ENCODE measurements at places on chromosomes 7 and 10.

GRCh38 chr7:24576171-24577025 is 3.1 kb downstream of the PALS2 start:
- DNase-seq: no peak

DNA sequence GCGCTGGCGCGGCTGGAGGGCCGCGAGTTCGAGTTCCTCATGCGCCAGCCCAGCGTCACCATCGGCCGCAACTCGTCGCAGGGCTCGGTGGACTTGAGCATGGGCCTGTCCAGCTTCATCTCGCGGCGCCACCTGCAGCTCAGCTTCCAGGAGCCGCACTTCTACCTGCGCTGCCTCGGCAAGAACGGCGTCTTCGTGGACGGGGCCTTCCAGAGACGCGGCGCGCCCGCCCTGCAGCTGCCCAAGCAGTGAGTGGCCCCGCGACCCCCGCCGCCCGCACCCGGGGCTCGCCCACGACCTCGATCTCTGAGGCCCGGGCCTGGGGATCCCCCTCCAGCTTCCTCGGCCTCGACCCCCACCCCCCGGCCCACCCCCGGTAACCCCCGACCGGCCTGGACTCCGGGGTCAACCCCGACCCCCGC is 537 bp downstream of the FOXK1 start:
- DNase-seq: peak; percentile 24

- peak; percentile 16 for DNase-seq
These were observed 232.2 kb downstream of the DNAJB6 start for GRCh38 chr7:157568770-157569584.

DNA sequence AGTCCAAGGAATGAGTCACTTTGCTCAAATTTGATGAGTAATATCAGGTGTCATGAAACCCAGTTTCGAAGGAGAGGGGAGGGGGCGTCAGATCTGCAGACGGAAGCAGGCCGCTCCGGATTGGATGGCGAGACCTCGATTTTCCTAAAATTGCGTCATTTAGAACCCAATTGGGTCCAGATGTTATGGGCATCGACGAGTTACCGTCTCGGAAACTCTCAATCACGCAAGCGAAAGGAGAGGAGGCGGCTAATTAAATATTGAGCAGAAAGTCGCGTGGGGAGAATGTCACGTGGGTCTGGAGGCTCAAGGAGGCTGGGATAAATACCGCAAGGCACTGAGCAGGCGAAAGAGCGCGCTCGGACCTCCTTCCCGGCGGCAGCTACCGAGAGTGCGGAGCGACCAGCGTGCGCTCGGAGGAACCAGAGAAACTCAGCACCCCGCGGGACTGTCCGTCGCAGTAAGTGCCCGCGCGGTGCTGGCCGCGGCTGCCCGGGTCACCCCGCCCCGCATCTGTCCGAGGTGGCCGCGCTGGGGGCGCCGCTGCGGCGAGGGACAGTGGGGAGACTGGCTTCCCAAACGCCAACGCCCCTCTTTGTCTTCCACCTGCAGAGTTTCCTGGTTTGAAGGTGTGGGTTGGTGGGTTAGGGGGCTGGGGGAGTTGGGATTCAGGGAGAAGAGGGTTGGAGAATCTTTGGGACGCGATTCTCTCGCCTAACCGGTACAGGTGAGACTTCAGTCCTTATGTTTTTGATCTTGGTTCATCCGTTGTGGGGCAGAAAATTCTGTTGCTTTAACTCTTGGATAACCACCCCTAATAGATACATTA is at the start of gene TAC1:
TAC1 (plus strand) TSS at position 351 of the 829 bp plus-strand sequence. CDS start 527 bp downstream, outside the sequence.
- no peak for DNase-seq

- DNase-seq: no peak
These were observed 96.9 kb upstream of the ZNF438 start for GRCh38 chr10:31128536-31128935.

- DNase-seq: no peak
These were observed 5.6 kb upstream of the IFIT2 start for GRCh38 chr10:89296220-89296648.

GRCh38 chr10:79454259-79454658 is 8.8 kb upstream of the ZCCHC24 start:
- DNase-seq: no peak

DNA sequence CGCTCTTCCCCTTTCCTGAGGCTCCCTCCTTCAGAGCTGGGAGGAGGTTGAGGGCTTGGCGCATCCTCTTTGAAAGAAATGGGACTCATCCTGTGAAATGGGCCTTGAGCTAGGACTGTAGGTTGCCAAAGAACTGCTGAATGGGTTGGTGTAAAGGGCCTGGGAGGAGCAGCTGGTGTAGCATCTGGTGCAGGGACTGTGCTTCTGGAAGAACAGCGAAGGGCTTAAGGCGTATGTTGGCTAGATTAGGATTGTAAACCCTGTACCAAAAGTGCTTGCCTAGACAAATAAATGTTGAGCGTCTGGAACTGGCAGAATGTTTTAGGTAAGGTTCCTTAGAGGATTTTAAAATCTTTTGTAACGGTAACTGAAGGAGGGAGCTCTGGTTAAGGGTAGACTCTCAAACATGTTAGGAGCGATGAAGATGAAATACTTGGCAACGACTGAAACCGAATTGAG is 563 bp downstream of the STAM start:
- no peak for DNase-seq

- no peak for DNase-seq
These were observed 37.4 kb upstream of the LBX1 start for GRCh38 chr10:101266381-101267289.

- DNase-seq: no peak
These were observed 7.0 kb downstream of the GPR26 start for GRCh38 chr10:123673198-123673597.

DNA sequence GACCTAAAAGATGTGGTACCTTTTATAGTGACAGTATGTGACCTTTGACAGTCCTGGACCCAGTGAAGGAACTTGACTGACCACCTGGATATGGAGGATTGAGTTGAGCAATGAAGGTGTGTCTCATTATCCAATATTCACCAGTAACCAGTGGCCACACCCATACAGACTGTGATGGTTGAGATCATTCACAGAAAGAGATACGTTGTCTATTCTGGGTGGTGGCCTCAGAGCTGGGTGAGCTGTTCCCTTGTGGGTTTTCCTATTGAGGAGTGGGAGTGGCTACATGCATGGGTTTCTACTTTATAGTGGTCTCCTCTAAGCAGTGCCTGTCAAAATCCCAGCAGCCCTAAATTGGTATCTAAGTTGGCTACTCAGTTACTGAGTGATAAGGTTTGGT is 507.4 kb downstream of the SORCS3 start:
- DNase-seq: no peak

GRCh38 chr7:20241911-20242261 is 24.7 kb upstream of the MACC1 start:
- DNase-seq: no peak

- DNase-seq: no peak
These were observed 5.4 kb upstream of the FAM170B start for GRCh38 chr10:49139028-49139845.

GRCh38 chr7:37193087-37193774 is 255.4 kb downstream of the ELMO1 start:
- DNase-seq: no peak

GRCh38 chr10:77584938-77585337 is 52.7 kb downstream of the KCNMA1 start:
- no peak for DNase-seq

DNA sequence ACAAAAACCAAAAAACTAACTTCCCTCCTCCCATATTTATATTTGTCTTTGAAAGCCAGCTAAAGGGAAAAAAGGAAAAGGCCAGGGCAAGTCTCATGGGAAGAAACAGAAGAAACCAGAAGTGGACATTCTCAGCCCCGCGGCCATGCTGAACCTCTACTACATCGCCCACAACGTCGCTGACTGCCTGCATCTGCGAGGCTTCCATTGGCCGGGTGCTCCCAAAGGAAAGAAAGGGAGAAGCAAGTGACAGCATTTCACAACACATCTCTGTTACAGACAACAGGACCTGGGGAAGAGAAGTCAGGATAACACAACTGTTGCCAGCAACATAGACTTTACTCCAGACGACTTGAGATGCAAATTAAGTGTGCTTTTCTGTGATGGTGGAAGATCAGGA is 9.9 kb downstream of the SMKR1 start:
- no peak for DNase-seq

DNA sequence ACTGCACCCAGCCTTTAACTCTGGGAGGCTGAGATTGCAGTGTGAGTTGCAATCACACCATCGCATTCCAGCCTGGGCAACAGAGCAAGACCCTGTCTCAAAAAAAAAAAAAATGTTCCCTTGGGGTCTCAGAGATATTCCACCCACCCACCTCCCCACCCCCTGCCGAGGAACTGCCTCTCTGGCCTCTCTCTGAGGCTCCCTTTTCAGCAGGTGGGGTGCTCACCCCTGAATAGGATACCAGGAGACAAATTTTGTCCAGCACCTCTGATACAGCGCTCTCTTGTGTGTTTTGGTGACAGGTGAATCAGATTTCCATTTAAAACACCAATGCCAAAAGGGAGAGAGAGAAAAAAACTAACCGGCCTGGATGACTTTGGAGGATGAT is 92.6 kb upstream of the KIF5B start:
- DNase-seq: no peak

- no peak for DNase-seq
These were observed 60.4 kb downstream of the FOXI2 start for GRCh38 chr10:127797339-127797738.

GRCh38 chr10:118076705-118077104 is 30.0 kb upstream of the RAB11FIP2 start:
- no peak for DNase-seq

DNA sequence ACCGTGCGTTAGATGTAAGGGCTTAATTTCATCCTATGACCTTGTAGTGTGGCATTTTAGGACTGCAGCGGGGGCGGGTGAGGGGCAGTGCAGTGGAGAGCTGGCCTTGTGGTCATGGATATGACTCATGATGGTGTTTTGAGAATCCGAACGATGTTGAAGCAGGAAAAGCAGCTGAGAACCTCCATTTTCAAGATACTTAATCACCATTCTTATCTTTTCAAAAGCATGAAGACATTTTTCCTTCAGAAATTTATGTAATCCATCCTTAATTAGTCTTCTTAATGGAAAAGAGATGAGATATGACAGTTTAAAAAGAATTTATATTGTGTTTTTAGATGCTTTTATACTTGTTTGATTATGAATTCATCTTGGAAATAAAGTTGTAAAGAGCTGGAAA is 9.6 kb downstream of the ATP5F1C start:
- no peak for DNase-seq

GRCh38 chr7:131486346-131486745 is 70.1 kb downstream of the PODXL start:
- no peak for DNase-seq

DNA sequence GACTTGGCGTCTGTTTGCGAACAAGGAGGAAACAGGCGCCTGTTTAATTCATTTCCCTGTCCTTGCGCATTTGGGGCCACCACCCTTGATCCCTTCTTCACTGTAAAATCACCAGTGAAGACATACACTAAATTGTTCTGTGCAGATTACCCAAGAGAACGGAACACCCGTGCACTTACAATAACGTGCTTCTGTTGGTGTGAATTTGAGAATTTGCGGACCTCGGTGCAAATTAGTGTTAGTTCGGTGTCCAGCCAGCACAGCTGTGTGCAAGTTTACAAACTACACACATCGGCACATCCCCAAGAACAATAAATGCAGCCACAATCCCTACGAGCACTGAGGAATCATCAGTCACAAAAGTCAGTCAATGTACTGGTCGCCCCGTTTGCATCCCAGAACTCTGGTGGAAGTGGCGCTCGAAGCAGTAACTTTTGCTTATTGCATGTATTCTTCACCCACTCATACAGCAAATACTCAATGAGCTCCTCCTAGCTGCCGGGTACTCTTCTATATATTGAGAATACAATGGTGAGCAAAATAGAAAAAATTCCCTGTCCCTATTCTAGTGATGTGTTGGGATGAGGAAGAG is 786 bp upstream of the CNOT4 start:
- no peak for DNase-seq

DNA sequence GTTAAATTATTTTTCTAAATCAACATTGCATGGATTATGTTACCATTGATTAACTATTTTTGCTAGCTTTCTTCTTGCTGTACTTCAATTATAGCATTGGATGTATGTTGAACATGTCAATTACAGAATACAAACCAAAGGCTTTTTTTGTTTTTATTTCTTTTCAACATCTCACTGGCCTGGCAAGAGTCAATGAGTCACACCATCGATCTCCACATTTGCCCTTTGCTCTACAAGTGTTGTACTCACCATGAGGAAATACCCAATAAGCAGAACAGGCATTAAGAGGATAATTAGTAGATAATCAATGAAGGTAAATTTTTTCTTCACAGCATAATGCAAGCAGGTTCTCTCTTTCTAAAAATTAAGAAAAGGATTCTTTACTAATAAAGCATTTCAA is 23.3 kb downstream of the ANKRD22 start:
- no peak for DNase-seq

- DNase-seq: no peak
These were observed 26.8 kb downstream of the PILRA start for GRCh38 chr7:100400041-100400440.

DNA sequence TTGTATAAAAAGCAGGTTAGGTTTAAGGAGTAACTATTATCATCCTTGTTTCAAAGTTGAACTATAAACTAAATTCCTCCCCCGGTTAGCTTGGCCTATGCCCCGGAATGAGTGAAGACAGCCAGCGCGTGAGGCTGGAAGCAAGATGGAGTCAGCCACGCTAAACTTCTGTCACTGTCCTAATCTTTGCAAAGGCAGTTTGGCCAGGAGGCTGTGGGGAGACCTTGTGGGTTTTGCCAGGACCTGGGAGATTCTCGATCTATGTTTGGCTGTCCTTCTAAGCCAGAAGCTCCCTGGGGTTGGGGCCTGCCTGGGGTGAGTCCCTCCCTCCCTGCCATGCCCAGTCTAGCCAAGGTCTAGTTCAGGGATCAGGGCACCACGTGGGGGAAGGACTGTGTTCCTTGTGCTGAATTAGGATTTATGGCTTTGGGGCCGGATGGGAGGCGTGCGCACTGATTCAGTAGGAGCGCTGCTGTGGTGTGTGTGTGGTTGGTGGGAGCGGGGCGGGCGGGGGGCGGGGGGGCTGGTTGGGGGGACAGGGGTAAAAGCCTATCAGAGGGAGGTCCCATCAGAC is 871 bp upstream of the GTF2IRD1 start:
- no peak for DNase-seq

- DNase-seq: no peak
These were observed 103.2 kb upstream of the CTBP2 start for GRCh38 chr10:125263551-125263950.

- no peak for DNase-seq
These were observed 69.3 kb downstream of the ADRA2A start for GRCh38 chr10:111146025-111146640.

DNA sequence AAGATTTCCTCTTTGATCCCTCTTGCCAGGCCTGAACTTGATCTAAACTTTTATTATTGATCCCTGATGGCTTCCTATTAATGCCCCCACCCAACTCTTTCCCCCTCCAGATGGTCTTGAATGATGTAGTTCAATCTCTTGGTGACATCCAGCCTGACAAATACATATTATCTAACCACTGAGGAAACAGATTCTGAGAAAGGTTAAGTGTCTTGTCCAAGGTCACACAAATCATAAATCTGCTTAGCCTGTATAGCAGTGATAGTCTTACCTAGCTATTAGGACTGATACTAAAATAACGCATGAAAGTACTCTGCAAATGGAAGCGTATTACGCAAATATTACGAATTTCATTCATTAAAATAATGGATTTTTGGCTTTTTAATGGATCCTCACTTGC is 22.7 kb downstream of the STEAP1B start:
- DNase-seq: no peak

Measured in activated T-helper 9 cell treated with anti-CD3 and anti-CD28 coated beads, Interleukin-2, amount 50 U/mL, for 16 hours (primary cell).